ENCODE measurements at places on chromosomes 6 and 20. TPM values are rescaled to one million over a fixed set of nuclear protein-coding genes. Genes with fewer than 3 reads are reported as not detected.

GRCh38 chr20:44683263-44684046 lies 31.7 kb upstream of the CCN5 start:
- DNase-seq, result no peak

DNA sequence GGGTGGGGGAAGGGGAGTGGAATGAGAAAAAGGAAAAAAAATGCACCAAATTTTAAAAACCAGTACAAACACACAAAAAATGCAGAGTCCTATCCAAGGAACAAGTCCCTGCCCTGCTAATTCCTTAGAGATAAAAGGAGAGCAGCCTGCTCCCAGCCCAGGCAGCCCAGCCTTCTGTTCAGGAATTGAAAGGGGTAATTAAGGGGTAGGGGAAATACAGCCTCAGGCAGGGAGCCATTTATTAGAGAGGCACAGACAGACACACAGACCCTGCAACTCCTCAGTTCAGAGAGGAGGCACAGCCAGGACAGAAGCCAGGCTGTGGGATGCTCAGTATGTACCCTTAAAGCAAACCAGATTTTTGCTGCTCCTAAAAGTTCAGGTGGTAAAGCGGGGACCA lies 137.2 kb downstream of the EYA2 start:
- DNase-seq, result no peak

Gene KCNQ2
- total RNA-seq, result 1.4 TPM

DNA sequence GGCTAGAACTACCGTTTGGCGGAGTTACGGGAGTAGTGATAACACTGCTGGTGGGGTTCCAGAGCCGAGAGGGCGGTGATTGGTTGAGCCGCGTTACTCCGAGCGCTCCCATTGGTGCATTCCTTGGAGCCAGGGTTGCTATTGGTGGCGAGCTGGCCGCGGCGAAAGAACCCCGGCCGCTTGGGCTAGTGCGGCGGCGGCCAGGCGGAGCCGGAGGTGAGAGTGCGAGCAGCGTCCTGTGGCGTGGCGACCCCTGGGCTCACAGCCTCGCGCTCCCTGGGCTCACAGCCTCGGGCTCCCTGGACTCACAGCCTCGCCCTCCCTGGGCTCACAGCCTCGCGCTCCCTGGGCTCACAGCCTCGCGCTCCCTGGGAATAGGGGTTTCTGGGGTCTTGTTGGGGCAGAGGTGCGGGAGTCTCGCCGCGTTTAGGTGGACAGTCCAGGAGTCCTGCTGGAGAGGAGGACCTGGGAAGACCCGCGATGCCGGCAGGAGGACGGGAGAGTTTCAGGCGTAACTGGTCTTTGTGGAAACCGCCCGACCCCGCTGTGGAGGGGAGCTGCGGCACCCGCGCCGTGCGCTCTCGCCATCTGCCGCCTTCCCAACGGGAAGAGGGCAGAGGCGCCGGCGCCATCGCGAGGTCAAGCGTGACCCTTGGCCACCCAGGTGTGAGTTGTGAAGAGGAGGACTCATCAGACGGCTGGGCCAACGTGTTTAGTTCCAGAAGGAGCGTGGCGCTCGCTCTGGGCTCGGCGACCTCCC lies 12.2 kb downstream of the PRDM13 start:
- DNase-seq, result no peak

Gene AIF1
- total RNA-seq, result 6.1 TPM

DNA sequence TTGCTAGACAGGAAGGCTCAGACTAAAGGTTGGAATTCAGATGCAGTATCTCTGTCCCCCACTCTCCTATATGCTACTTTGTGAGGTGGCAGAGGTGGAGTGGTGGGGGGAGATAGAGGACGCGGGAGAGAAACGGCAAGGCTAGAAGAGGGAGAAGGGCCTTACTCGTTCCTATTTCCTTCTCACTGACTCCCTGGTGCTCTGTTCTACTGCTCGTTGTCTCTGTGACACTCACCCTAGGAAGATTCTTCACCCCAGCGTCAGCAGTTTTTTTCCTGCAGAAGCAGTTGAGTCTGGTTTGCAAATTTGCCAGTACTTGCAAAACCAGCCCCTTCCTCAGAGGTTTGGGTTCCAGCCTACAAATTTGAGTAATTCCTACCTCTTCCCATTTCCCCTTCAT lies 801.1 kb upstream of the SLC35B3 start:
- no peak for DNase-seq

Gene UST
- total RNA-seq, result 2.1 TPM

DNA sequence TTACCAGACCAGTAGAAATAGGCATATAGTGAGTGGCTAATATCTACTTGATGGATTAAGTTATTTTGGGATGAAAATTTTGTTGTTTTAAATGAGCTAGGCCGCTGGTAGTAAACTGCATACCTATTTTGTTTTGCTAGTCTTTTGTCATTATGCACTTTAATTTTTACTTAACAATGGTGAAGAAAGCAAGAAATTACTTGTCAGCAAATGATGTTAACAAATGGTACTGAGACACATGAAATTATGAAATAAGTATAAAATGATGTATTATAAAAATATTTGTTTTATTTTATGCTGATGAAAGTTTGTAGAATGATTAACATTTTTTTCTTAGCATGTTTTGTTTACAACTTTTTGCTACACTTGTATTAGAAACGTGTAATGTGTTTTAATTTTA lies 807.7 kb downstream of the TBC1D32 start:
- DNase-seq, result no peak

All from mucosa of descending colon (tissue), 3 donors.